ENCODE measurements at places on chromosomes 1 and 21.
A peak's percentile ranks its signal among the peaks of the same experiment; 100 is the strongest.

GRCh38 chr1:68320349-68320748 is 88.0 kb upstream of the WLS start:
- DNase-seq = no peak

GRCh38 chr1:53296117-53296749 is 31.6 kb downstream of the LRP8 start:
- no peak for DNase-seq

GRCh38 chr21:29496337-29496736 is 197.6 kb downstream of the BACH1 start:
- DNase-seq = no peak

DNA sequence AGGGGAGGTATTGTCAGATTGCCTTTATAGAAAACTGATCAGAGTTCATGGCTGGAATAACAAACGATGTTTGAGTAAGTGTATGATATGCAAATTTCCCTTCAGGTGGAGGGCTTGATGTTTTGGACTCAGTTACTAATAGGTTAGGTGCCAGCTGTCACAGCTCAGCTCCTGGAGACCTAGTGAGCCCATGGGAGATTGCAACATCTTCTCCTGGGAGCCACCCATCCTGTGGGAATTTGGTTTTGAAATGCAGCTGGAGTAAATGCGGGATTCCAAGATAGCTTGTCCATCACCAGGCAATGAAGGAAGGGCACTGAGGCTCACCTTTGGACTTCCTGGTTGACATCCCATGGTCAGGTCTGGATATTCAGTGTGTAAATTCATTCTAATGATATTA is 211.4 kb upstream of the NRIP1 start:
- DNase-seq = no peak

DNA sequence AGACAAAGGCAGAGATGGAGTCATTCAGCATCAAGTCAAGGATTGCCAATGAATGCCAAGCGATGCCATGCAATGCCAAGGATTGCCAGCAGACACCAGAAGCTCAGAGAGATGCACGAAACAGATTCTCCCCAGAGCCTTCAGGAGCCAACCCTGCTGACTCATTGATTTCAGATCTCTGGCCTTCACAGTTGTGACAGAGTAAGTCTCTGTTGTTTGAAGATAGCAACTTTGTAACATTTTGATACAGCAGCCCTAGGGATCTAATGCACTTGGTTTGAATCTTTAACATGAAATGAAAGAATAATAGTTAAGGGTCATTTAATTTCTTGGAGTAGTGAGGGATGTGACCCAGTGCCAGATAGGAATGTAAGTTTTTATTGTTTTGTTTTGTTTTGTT is 287.4 kb upstream of the RUNX1 start:
- no peak for DNase-seq

GRCh38 chr1:42466030-42466429 is 2.9 kb downstream of the CCDC30 start:
- no peak for DNase-seq

DNA sequence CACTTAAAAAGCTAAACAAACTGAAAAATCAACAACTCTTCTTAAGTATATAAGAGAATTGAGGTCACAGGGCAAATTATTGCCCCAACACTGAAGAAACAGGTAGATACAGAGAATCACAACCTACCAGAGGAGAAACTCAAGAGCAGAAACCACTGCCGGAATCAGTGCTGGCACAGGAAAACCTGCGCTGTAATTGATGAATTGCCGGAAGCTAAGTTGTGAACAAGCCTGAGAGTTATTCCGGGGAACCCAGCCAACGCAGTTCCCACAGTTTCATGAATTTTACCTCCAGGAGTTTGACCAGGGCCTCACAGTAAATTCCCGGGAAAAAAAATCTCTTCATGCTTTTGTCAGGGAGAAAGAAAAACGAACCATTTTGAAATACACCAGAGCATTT is 657.1 kb upstream of the BRINP3 start:
- DNase-seq = no peak

DNA sequence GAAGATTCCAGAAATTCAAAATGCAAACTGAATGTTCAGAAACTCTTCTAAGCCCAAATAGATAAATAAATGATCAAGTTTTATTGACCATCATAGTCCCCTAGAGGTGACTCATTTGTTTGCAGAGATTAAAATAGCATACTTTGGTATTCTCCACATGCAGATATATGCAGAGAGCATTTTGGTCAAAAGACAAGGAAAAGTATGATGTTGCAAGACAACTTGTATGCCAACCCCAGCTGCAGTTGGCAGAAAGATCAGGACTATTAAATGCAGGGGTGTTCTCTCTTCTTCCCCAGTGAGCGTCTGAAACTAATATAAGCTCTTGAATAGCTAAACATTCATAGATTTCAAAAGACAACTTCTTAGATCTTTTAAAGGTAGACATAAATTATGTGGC is 404.9 kb downstream of the LTN1 start:
- DNase-seq = peak; percentile 32

GRCh38 chr1:177811429-177811828 is 158.4 kb downstream of the SEC16B start:
- no peak for DNase-seq

DNA sequence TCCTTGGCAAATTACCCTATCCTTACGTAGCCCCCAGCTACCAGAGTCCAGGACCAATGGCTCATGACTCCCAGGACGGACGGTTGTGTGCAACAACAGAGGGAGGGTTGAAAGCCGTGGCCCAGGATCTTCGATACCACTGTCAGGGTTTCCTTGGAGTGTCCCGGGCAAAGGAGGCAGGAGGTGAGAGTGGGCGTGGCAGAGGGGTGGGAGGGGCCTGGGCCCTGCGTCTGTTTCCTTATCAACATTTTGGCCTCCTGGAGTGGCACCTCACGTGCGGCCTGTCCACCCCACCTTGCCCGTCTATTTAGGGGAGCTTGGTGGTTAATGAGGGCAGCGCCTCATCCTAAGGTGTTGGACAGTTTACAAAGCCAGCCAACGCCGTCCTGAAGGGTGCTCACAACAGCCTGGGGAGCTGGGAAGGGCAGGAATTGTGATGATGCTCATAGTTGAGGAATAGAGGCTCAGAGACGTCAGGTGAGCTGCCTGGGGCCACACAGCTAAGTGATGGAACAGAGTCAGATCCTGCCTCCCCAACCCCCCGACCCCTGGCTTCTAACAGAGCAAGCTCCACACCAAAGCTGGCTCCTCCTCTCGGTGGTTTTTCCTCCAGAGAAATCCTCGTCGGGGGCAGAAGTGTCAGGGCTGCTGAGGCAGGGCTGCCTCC is 17.4 kb upstream of the ARHGEF10L start:
- DNase-seq = no peak

- no peak for DNase-seq
These were observed 39.7 kb upstream of the SLC2A1 start for GRCh38 chr1:42998386-42998785.

- no peak for DNase-seq
These were observed 7.7 kb downstream of the HSD3B2 start for GRCh38 chr1:119422631-119423030.

DNA sequence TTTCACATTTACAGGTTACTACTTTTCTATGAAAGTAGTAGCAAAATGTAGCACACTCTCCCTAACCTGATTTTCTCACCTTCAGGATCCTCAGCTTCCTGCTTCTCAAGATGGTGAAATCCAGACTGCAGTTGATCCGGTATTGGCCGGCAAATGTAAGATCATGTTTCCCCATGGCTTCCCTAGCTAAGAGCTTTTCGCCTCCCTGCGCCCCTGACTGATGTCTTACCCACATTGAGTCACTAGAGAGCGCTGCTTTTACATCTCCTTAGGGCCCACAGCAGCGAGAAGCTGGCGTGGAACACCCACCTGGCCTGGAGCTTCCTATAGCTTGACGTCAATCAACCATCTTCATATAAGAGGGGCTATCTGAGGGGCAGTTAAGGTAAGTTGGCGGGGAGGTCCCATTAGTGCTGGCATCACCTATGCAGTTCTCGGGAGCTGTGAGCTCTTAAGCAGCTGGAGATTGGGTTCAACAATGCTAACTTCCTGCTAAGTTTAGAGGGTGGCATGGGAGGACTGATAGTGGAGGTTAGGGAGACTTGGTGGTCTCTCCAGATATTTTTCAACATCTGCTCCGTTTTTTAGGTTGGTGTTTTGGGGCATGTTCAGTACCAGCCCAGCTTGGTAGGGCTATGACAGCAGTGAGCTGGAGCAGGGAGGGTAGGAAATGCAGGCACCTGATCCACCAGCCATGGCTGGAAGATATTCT is 5.5 kb downstream of the PTPN7 start:
- DNase-seq = peak; percentile 56

GRCh38 chr1:53888681-53889080 is 916 bp downstream of the YIPF1 start:
- no peak for DNase-seq

GRCh38 chr1:31939484-31940329 is 1.5 kb upstream of the PTP4A2 start:
- DNase-seq = peak; percentile 86

All from fibroblast of skin of right quadriceps (primary cell).